ENCODE measurements at places on chromosomes 7 and 10.
A peak's percentile ranks its signal among the peaks of the same experiment; 100 is the strongest.

DNA sequence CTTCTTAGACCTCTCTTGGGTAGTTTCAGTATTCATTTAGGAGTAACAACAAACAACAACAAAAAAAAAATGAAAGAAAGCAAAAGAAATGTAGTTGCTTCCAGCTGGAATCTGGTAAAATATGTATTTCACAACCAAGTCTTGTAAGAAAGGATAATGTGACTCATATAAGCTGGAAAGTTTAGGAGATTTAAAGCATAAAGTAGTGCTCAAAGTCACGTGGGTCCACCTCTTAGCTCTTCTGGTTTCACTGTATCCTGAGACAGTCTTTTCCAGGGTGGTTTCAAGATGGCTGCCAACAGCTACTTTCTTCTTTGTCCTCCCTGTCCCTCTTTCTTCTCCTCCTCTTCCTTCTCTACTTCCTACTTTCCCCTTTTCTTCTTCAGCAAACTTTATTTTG, 69.5 kb upstream of the CDK13 start:
- peaks cover 13% of the 10 kb centered on the region for H3K27me3 ChIP-seq
- no peaks in the 10 kb centered on the region for H3K36me3 ChIP-seq
- H3K27ac ChIP-seq = no peak overlapping the region
- DNase-seq = no peak
- H3K4me1 ChIP-seq = no peaks in the 10 kb centered on the region

- H3K4me3 ChIP-seq = peak within 1 kb of the TSS; percentile 90
- peak; percentile 50 for DNase-seq
- H3K27ac ChIP-seq = no peak within 1 kb of the TSS
- H3K4me1 ChIP-seq = peaks cover 27% of the 10 kb centered on the region
Observed at GRCh38 chr7:128830231-128831177, at the start of gene FLNC. FLNC (plus strand) TSS chr7:128830406; CDS start chr7:128830638, 232 bp downstream.

GRCh38 chr7:90804370-90804769, 208.2 kb downstream of the CDK14 start:
- no peaks in the 10 kb centered on the region for H3K27me3 ChIP-seq
- no peak overlapping the region for H3K27ac ChIP-seq
- no peak overlapping the region for H3K4me3 ChIP-seq

GRCh38 chr10:24278176-24278889, 69.4 kb downstream of the KIAA1217 start:
- no peaks in the 10 kb centered on the region for H3K27me3 ChIP-seq
- H3K27ac ChIP-seq = no peak overlapping the region
- H3K4me1 ChIP-seq = no peaks in the 10 kb centered on the region
- H3K36me3 ChIP-seq = peaks cover 8% of the 10 kb centered on the region

GRCh38 chr10:114917459-114917858, 20.5 kb upstream of the TRUB1 start:
- H3K4me1 ChIP-seq = no peaks in the 10 kb centered on the region
- H3K4me3 ChIP-seq = no peak overlapping the region
- DNase-seq = no peak
- no peak overlapping the region for H3K27ac ChIP-seq
- H3K36me3 ChIP-seq = no peaks in the 10 kb centered on the region
- no peaks in the 10 kb centered on the region for H3K27me3 ChIP-seq

- H3K4me1 ChIP-seq = no peaks in the 10 kb centered on the region
- no peaks in the 10 kb centered on the region for H3K27me3 ChIP-seq
- no peak overlapping the region for H3K27ac ChIP-seq
- H3K36me3 ChIP-seq = no peaks in the 10 kb centered on the region
- DNase-seq = no peak
Observed at GRCh38 chr7:82677493-82677892, 233.9 kb upstream of the CACNA2D1 start.

- no peaks in the 10 kb centered on the region for H3K36me3 ChIP-seq
- H3K4me1 ChIP-seq = peaks cover 22% of the 10 kb centered on the region
- H3K4me3 ChIP-seq = peak overlapping the region; percentile 54
Observed at GRCh38 chr10:114176511-114176910, 2.5 kb upstream of the CCDC186 start.

DNA sequence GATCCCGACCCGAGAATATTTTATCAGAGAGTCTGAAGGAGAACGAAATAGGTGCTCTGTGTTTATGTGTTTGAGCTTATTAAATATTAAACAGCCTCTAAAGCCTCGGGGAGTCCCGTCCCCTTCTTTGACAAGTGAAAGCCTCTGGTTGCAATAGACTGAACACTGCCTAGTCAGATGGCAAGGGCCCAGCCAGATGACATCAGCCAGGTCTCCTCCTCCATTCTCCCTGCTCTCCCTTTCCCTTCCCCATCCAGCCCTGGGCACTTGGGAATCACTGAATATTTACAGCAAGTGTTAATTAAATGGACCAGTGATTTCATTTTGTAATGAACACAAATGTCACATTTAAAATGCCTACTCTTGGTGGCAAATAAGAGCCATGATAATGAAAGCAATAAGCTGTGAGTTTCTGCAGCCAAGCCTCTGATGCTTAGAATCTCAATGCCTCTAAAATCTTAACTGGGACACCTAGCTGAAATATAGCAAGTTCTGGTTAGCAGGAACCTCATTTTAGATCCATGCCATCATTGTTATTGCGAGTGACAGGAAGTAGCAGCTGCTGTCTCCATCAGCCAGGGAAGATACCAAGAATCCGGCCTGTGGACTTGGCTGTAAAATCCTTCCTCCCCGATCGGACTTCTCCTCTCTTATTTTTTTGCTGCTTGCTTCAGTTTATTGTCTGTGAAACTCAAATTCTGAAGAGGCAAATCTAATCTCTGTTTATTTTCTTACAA, 202.1 kb downstream of the PRPF18 start:
- peaks cover 37% of the 10 kb centered on the region for H3K4me1 ChIP-seq
- no peaks in the 10 kb centered on the region for H3K27me3 ChIP-seq
- no peak overlapping the region for H3K27ac ChIP-seq
- H3K4me3 ChIP-seq = peak overlapping the region; percentile 16
- no peak for DNase-seq

- H3K36me3 ChIP-seq = no peaks in the 10 kb centered on the region
- no peaks in the 10 kb centered on the region for H3K27me3 ChIP-seq
- DNase-seq = no peak
- H3K4me1 ChIP-seq = no peaks in the 10 kb centered on the region
Observed at GRCh38 chr7:123131556-123131955, 68.2 kb downstream of the SLC13A1 start.

- no peak overlapping the region for H3K4me3 ChIP-seq
- DNase-seq = no peak
- H3K27ac ChIP-seq = no peak overlapping the region
- H3K27me3 ChIP-seq = peaks cover 8% of the 10 kb centered on the region
- H3K4me1 ChIP-seq = no peaks in the 10 kb centered on the region
- no peaks in the 10 kb centered on the region for H3K36me3 ChIP-seq
Observed at GRCh38 chr10:70769121-70769520, 16.1 kb downstream of the TBATA start.

- no peak for DNase-seq
- no peaks in the 10 kb centered on the region for H3K4me1 ChIP-seq
- no peaks in the 10 kb centered on the region for H3K36me3 ChIP-seq
- H3K27ac ChIP-seq = no peak overlapping the region
- H3K4me3 ChIP-seq = no peak overlapping the region
- H3K27me3 ChIP-seq = peaks cover 5% of the 10 kb centered on the region
Observed at GRCh38 chr10:120783867-120784266, 67.3 kb upstream of the WDR11 start.

DNA sequence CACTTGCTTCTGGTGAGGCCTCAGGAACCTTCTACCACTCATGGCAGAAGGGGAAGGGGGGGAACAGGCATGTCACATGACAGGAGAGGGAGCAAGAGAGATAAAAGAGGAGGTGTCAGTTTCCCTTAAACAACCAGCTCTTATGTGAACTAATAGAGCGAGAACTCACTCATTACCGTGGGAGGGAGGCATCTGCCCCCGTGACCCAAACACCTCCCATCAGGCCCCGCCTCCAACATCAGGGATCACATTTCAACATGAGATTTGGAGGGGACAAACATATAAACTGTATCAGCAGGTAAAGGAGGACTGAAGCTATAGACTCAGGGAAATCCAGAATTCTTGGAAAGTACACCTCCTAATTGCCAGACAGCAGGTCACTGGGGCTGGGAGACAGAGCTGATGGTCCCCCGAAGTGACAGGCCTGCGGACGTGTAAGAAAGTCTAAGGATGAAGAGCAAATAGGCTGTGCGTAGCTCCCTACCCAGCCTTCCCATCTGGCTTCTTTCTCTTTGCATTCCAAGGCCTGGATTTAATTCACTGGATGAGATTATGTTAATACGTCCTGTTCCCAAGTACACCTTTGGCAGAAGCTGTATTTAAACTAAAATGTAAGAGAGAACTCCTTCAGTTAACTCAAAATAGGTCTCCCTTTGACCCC, 186.7 kb upstream of the LYZL2 start:
- no peaks in the 10 kb centered on the region for H3K4me1 ChIP-seq
- DNase-seq = no peak
- no peak overlapping the region for H3K4me3 ChIP-seq
- H3K27ac ChIP-seq = no peak overlapping the region
- H3K27me3 ChIP-seq = no peaks in the 10 kb centered on the region

DNA sequence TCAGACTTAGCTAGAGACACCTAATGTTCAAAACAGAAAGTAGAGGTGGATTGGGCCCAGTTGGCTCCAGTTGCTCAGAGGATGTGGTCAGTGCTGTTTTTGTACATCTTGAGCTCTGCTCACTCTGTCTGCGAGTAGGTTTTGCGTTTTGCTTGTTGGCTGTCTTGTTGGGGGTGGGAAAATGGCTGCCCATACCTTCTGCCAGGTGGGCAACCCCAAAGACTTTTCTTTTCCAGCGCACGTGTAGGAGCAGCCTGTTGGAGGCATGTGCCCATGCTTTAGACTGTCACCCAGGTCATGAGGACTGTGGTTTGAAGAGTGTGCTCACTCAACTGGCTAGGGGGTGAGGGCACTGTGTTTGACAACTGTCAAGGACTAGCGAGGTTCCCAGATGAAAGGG, 73.9 kb downstream of the KAT6B start:
- peaks cover 71% of the 10 kb centered on the region for H3K4me1 ChIP-seq
- no peak overlapping the region for H3K4me3 ChIP-seq
- H3K27me3 ChIP-seq = no peaks in the 10 kb centered on the region

GRCh38 chr10:100020142-100020885, 10.6 kb upstream of the DNMBP start:
- peak; percentile 40 for DNase-seq
- no peak overlapping the region for H3K4me3 ChIP-seq
- peaks cover 13% of the 10 kb centered on the region for H3K4me1 ChIP-seq
- no peaks in the 10 kb centered on the region for H3K27me3 ChIP-seq

- H3K27me3 ChIP-seq = no peaks in the 10 kb centered on the region
- no peak overlapping the region for H3K27ac ChIP-seq
- H3K36me3 ChIP-seq = no peaks in the 10 kb centered on the region
- no peak overlapping the region for H3K4me3 ChIP-seq
Observed at GRCh38 chr7:14009453-14010418, 20.3 kb upstream of the ETV1 start.

DNA sequence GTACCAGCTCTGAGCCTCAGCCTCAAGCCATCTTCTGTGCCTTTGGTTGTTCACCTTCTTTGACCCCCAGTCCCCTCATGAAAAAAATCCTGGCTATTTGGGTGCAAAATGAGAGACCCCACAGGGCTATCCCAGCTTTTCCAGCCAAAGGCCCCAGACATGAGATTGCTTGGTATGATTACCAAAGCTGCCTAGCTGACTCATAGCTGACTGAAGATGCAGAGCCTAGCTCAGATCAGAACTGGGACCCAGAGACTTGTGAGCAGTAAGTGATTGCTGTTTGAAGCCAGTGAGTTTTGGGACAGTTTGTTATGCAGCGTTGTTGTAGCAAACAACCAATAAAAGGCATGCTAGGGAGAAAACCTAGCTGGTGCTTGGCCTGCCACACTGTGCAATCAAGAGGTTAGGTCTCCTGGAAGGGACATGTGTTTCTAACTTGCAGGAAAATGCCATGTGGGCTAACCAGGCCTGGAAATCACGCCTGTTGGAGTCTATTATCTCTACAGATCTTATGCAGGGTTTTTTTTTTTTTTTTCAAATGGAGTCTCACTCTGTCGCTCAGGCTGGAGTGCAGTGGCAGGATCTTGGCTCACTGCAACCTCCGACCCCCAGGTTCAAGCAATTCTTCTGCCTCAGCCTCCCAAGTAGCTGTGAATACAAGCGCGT, 48.0 kb upstream of the DAGLB start:
- no peaks in the 10 kb centered on the region for H3K36me3 ChIP-seq
- H3K27ac ChIP-seq = no peak overlapping the region
- DNase-seq = no peak
- no peaks in the 10 kb centered on the region for H3K27me3 ChIP-seq
- H3K4me3 ChIP-seq = no peak overlapping the region

DNA sequence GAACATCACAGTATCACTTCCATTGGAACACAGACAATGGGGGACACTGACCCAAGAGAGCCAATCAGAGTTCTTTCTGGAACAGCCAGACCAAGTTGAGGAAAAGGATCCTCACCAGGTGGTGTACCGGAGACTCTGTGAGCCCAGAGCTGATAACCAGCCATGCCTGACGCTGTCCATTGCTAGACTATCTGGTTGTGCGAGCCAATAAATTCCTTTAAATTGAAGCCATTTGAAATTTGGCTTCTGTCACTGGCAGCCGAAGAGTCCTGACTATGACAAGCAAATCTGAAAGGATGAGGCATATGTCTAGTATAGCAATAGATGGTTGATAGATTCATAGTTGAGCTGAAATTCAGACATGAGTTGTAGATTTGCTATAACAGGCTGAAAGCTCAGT, 3.1 kb upstream of the LHPP start:
- no peaks in the 10 kb centered on the region for H3K36me3 ChIP-seq
- H3K4me3 ChIP-seq = peak overlapping the region; percentile 42
- H3K4me1 ChIP-seq = peaks cover 4% of the 10 kb centered on the region
- no peak for DNase-seq

- H3K36me3 ChIP-seq = peaks cover 7% of the 10 kb centered on the region
- no peaks in the 10 kb centered on the region for H3K27me3 ChIP-seq
- H3K27ac ChIP-seq = no peak overlapping the region
- H3K4me3 ChIP-seq = peak overlapping the region; percentile 29
- H3K4me1 ChIP-seq = peaks cover 34% of the 10 kb centered on the region
Observed at GRCh38 chr7:729140-730000, 2.3 kb upstream of the PRKAR1B start.

- H3K4me3 ChIP-seq = no peak overlapping the region
- H3K27ac ChIP-seq = no peak overlapping the region
- no peaks in the 10 kb centered on the region for H3K36me3 ChIP-seq
- H3K4me1 ChIP-seq = no peaks in the 10 kb centered on the region
- no peak for DNase-seq
Observed at GRCh38 chr10:2949948-2950354, 117.4 kb upstream of the PFKP start.
